ENCODE measurements at places on chromosomes 5 and 9.
A peak's percentile ranks its signal among the peaks of the same experiment; 100 is the strongest.

GRCh38 chr9:87167161-87167560 is 219.9 kb upstream of the GAS1 start:
- H3K4me3 ChIP-seq = no peak overlapping the region
- DNase-seq = no peak
- H3K36me3 ChIP-seq = no peaks in the 10 kb centered on the region

DNA sequence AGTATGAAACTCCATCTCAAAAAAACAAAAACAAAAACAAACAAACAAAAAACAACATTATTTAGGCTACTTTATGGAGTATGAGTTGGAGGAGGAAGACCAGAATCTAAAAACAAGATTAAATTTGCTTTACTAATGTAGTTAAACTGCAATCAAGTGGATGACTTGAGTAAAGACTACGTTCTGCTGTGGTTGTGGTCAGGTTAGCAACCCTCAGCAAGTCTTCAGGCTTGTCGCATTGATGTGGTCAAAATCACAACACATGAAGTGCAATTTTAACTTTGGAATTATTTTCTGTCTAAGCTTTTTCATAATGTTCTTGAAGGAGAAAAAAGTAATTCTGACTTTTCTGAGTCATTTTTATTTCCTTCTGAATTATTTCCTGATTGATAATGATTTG is 43.1 kb downstream of the PDE6A start:
- H3K27ac ChIP-seq = no peak overlapping the region
- DNase-seq = no peak
- no peaks in the 10 kb centered on the region for H3K36me3 ChIP-seq
- H3K4me1 ChIP-seq = no peaks in the 10 kb centered on the region

- DNase-seq = no peak
- no peak overlapping the region for H3K4me3 ChIP-seq
- H3K27ac ChIP-seq = no peak overlapping the region
- no peaks in the 10 kb centered on the region for H3K36me3 ChIP-seq
- H3K4me1 ChIP-seq = peaks cover 12% of the 10 kb centered on the region
- no peaks in the 10 kb centered on the region for H3K27me3 ChIP-seq
Observed at GRCh38 chr9:86122311-86122710, 23.0 kb upstream of the GOLM1 start.

DNA sequence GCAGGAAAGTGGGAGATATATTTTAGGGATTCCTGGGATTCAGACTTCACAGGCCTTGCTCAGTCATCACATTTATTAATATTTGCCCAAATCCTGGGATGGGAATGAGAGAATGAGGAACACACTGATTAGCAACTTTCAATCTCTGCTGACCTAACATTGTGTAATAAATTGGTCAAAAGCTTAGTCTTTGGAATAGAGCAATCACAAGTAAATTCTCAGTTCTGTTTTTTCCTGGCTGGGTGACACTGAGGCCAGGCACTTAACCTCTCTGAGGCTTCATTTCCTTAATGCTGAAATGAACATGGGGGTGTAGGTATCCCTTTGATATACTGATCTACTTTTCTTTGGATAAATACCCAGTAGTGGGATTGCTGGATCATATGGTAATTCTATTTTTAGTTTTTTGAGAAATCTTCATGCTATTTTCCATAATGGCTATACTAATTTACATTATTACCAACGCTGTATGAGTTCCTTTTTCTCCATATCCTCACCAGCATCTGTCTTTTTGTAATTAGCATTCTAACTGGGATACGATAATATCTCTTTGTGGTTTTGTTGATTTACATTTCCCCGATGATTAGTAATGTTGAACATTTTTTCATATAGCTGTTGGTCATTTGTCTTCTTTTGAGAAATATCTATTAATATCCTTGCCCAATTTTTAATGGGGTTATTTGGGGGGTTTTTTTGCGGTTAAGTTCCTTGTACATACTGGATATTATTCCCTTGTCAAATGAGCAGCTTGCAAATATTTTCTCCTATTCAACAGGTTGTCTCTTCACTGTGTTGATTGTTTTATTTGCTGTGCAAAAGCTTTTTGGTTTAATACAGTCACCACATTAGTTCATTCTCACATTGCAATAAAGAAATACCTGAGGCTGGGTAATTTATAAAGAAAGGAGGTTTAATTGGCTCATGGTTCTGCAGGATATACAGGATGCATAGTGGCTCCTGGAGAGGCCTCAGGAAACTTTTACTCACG is 36.8 kb upstream of the NIPBL start:
- no peaks in the 10 kb centered on the region for H3K4me1 ChIP-seq
- no peak overlapping the region for H3K4me3 ChIP-seq
- DNase-seq = no peak
- no peak overlapping the region for H3K27ac ChIP-seq
- H3K27me3 ChIP-seq = no peaks in the 10 kb centered on the region

- no peaks in the 10 kb centered on the region for H3K27me3 ChIP-seq
- no peaks in the 10 kb centered on the region for H3K36me3 ChIP-seq
Observed at GRCh38 chr9:110220809-110221208, 12.8 kb upstream of the C9orf152 start.

DNA sequence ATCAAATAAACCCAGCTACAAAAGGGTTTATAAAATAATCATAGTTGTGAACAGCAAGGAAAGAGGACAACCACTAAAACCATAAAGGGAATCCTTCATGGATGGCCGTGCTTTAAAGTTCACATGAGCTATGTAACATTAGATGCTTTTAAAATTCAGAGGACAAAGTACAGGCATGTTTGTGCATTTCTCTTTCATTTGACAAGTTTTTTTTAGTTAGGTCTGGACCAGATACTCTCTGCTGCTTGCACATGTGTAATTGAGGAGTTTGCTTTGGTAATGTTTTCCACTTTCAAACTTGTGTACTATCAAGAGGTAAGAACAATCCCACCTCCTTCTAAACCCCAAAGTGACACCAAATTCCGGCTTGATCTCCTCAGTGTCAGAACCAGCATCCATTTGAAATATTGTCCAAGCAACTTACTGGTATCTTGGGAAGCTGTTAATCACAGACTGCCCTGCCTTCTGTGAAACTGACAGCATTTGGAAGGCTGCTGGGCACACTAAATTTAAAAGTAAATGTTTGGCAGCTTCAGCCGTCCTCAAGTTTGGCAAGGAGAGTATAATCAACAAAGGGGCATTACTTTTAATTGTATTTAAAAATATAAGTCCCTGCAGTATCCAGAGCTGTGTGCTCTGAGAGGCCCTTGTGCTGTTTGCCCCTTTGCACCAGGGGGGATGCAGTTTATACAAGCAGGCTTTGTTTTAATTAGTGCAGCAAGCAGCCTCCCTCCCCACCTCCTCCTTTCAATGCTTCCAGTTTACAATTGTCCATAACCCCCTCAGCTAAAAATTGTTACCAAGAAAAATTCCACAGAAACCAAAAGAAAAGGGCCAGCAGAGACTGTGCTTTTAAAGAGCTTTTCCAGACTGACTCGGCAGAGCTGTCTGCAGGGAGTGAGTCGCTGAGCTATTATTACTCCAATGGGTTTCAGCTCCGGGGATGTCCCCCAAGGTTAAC is 328.3 kb upstream of the MPDZ start:
- no peak overlapping the region for H3K27ac ChIP-seq
- H3K27me3 ChIP-seq = no peaks in the 10 kb centered on the region
- no peak overlapping the region for H3K4me3 ChIP-seq
- no peaks in the 10 kb centered on the region for H3K36me3 ChIP-seq

GRCh38 chr5:21919414-21920022 is 933.6 kb downstream of the CDH12 start:
- H3K36me3 ChIP-seq = no peaks in the 10 kb centered on the region
- H3K27me3 ChIP-seq = no peaks in the 10 kb centered on the region
- DNase-seq = no peak
- no peak overlapping the region for H3K27ac ChIP-seq
- no peaks in the 10 kb centered on the region for H3K4me1 ChIP-seq
- no peak overlapping the region for H3K4me3 ChIP-seq

GRCh38 chr5:95595289-95595931 is 24.5 kb upstream of the GPR150 start:
- no peaks in the 10 kb centered on the region for H3K27me3 ChIP-seq
- H3K27ac ChIP-seq = no peak overlapping the region
- no peaks in the 10 kb centered on the region for H3K36me3 ChIP-seq
- 0 out of 2 replicates have a peak, but pooled peaks cover 4% of the 10 kb centered on the region for H3K4me1 ChIP-seq
- no peak overlapping the region for H3K4me3 ChIP-seq

DNA sequence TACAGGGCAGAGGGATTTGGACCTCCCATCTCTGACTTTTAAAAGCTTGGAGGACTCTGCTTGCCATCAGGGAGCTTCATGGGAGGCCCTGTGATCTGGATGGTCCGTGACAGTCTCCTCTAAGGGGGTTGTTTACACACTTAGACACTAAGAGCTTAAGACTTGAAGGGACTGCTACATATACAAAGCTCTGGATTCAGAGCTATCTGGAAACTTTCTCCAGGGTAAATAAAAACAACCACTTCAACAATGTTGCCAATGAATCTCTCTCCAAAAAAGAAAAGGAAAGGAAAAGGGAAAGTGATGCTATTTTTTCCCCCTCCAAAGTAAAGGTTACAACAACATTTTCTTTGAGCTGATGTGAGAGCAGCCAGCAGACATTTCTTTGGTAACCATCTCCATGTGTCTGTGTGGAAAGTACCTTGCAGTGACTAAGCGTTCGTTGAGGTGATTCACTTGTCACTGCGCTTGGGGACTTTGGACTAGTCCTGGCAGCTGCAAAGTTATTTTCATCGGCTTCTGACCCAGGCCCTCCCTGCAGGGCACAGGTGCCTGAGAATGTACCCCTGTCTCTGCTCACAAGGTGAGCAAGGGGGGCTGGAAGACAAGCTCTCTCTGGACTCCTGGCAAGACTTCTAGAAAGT is 262.1 kb upstream of the KLF4 start:
- peak; percentile 55 for DNase-seq
- H3K4me1 ChIP-seq = peaks cover 77% of the 10 kb centered on the region
- H3K27ac ChIP-seq = peak overlapping the region; percentile 99
- H3K4me3 ChIP-seq = no peak overlapping the region
- no peaks in the 10 kb centered on the region for H3K36me3 ChIP-seq

- H3K27ac ChIP-seq = no peak overlapping the region
- no peaks in the 10 kb centered on the region for H3K27me3 ChIP-seq
- H3K4me1 ChIP-seq = no peaks in the 10 kb centered on the region
- no peak overlapping the region for H3K4me3 ChIP-seq
- H3K36me3 ChIP-seq = no peaks in the 10 kb centered on the region
- DNase-seq = no peak
Observed at GRCh38 chr9:13550519-13550918, 271.0 kb upstream of the MPDZ start.

DNA sequence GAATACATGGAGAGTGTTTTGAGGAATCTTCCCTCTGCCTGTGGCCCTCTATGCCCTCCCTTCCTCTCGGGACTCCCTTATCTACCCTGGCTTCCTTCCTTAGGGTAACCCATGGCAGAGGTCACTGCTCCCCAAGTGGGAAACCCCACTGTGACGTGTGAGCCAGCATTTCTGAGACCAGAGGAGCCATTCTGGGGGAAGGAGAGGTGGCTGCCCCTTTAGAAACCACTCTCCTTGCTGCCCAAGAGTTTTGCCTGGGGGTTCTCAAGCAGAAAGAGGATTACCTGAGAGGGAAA is 23.1 kb downstream of the CCNJL start:
- H3K27me3 ChIP-seq = no peaks in the 10 kb centered on the region
- H3K36me3 ChIP-seq = no peaks in the 10 kb centered on the region
- no peak overlapping the region for H3K27ac ChIP-seq
- peaks cover 28% of the 10 kb centered on the region for H3K4me1 ChIP-seq
- DNase-seq = no peak
- no peak overlapping the region for H3K4me3 ChIP-seq

- DNase-seq = peak; percentile 31
- H3K36me3 ChIP-seq = no peaks in the 10 kb centered on the region
- no peak overlapping the region for H3K27ac ChIP-seq
- no peaks in the 10 kb centered on the region for H3K27me3 ChIP-seq
- H3K4me3 ChIP-seq = no peak overlapping the region
- H3K4me1 ChIP-seq = peaks cover 30% of the 10 kb centered on the region
Observed at GRCh38 chr5:142716963-142717362, 31.1 kb upstream of the FGF1 start.

- no peaks in the 10 kb centered on the region for H3K36me3 ChIP-seq
- no peaks in the 10 kb centered on the region for H3K4me1 ChIP-seq
- H3K27ac ChIP-seq = no peak overlapping the region
- no peak overlapping the region for H3K4me3 ChIP-seq
- H3K27me3 ChIP-seq = peaks cover 31% of the 10 kb centered on the region
Observed at GRCh38 chr9:96061293-96061987, 185.9 kb downstream of the ERCC6L2 start.

DNA sequence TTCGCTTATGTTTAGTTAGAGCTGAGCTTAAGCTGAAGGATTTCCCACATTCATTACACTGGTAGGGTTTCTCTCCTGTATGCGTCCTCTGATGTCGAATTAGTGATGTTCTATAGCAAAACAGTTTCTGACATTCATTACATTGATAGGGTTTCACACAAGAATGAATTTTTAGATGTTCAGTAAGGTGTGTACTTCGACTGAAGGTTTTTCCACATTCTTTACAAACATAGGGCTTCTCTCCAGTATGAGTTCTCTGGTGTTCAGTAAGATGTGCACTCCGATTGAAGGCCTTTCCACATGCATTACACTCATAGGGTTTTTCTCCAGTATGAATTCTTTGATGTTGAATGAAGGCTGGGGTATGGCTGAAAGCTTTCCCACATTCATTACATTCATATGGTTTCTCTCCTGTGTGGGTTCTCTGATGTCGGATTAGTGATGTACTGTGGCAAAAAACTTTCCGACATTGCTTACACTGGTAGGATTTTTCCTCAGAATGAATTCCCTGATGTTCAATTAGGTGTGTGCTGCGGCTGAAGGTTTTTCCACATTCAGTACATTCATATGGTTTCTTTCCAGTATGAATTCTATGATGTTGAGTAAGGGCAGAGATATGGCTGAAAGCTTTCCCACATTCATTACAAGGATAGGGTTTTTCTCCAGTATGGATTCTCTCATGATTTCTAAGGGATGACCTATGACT is 14.6 kb downstream of the ZNF883 start:
- no peak for DNase-seq
- no peak overlapping the region for H3K27ac ChIP-seq
- no peaks in the 10 kb centered on the region for H3K4me1 ChIP-seq
- no peak overlapping the region for H3K4me3 ChIP-seq
- H3K36me3 ChIP-seq = 0 out of 2 replicates have a peak, but pooled peaks cover 4% of the 10 kb centered on the region
- H3K27me3 ChIP-seq = no peaks in the 10 kb centered on the region

GRCh38 chr9:133306242-133307204 is 29.5 kb downstream of the SURF6 start:
- no peak for DNase-seq
- H3K4me1 ChIP-seq = no peaks in the 10 kb centered on the region
- peaks cover 63% of the 10 kb centered on the region for H3K27me3 ChIP-seq
- no peak overlapping the region for H3K4me3 ChIP-seq

- H3K36me3 ChIP-seq = no peaks in the 10 kb centered on the region
- H3K27ac ChIP-seq = no peak overlapping the region
- no peak overlapping the region for H3K4me3 ChIP-seq
- DNase-seq = no peak
- no peaks in the 10 kb centered on the region for H3K27me3 ChIP-seq
Observed at GRCh38 chr9:96605328-96605727, 14.3 kb downstream of the CDC14B start.

DNA sequence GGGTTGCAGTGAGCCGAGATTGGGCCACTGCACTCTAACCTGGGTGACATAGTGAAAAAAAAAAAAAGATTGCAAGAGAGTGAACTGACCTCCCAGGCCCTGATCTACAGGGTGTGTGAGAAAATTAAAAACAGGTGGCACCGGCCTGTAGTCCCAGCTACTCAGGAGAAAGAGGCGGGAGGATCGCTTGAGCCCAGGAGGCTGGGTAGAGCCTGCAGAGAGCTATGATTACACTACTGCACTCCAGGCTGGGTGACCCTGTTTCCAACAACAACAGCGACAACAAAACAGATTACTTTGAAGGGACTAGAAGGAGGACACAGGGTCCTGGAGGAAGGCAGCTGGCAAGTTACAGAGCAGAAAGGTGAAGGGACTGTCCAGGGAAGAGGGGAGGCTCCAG is 42.2 kb upstream of the FABP6 start:
- no peaks in the 10 kb centered on the region for H3K27me3 ChIP-seq
- DNase-seq = no peak
- H3K27ac ChIP-seq = no peak overlapping the region
- 0 out of 2 replicates have a peak, but pooled peaks cover 12% of the 10 kb centered on the region for H3K4me1 ChIP-seq
